ENCODE measurements at places on chromosomes 4 and X.

- no peak for DNase-seq
Observed at GRCh38 chrX:136457303-136457917, 30.3 kb upstream of the BRS3 start.

- DNase-seq: no peak
Observed at GRCh38 chrX:30593440-30594200, 16.1 kb upstream of the TASL start.

GRCh38 chr4:112321776-112322684, 24.9 kb downstream of the ALPK1 start:
- peak; percentile 71 for DNase-seq

DNA sequence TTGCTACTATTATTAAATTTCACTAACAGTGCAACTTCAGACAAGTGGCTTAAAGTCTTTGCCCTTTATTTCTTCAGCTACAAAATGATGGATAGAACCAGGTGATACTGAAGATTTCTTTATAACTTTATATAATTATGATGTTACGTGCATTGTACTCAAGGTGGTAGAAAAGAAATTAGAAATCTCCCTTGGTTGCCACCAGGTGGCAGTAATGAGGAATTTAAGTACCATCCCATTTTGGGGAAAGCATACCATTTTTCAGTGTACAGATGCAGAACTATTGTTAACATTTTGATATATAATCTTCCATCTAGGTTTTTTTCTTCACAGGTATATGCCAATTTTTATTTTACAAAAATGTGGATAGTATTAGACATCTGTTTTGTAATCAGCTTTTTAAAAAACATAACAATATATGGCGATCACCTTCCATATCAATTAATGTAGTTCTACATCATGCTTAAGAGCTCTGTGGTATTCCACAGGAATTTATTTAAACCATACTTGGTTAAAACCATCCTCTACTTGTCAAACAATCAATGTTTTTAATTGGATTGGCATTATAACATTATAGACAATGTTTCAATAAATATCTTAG, 37.7 kb upstream of the RAB33B start:
- DNase-seq: peak; percentile 15

GRCh38 chr4:38866973-38867477, 581 bp upstream of the FAM114A1 start:
- DNase-seq: no peak

DNA sequence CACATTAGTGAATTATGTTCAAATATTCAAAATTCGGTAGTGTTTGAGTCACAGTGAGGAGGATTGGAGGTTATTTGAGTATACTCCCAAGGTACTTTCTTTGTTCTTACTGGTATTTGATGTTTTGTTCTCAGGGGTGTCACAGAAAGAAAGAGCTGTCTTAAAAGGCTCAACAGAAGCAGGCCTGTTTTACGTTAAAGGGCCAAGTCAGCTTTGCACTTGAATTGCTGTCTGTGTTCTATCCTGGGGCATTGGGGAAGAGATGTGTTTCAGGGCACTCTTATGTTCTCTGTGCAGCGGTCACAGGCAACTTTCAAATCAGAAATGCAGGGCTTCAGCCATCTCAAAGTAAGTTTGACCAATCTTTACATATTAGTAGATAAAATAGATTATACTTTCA, 1113.1 kb upstream of the LCORL start:
- DNase-seq: no peak

- DNase-seq: no peak
Observed at GRCh38 chr4:87005690-87006425, 71.0 kb downstream of the AFF1 start.

- no peak for DNase-seq
Observed at GRCh38 chrX:11437642-11438379, 144.6 kb downstream of the AMELX start.

GRCh38 chrX:150664290-150664689, 28.9 kb upstream of the MTMR1 start:
- DNase-seq: no peak

DNA sequence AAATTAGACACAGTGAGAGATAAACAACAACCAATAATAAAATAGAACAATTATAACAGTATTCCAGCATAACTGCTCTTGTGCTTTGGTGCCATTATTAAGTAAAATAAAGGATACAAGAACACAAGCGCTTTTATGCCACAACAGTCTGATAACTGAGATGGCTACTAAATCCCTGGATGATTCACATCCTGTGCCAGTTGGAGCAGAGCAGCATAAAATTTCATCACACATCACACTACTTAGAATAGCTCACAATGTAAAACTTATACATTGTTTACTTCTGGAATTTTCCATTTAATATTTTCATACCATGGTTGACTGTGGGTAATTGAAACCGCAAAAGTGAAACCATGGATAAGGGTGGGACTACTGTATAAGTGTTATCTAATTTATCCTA, 399.9 kb upstream of the CNKSR2 start:
- no peak for DNase-seq

DNA sequence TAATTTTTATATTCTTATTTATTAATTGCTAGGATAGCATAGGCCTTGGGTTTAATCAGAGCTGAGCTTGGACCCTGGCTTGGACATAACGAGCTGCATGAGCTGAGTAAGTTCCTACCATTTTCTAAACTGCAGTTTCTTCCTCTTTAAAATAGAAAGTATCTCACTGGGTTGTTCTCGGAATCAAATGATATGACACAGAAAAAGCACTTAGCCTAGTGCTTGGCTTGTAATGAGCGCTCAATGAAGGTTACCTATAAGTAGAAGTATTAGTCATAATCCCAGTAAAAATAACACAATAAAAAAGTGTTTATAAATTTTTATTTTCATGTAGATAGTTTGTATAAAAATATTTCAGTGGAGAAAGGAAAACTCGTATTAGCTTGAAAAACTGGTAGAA, 113.3 kb upstream of the PDLIM3 start:
- no peak for DNase-seq

DNA sequence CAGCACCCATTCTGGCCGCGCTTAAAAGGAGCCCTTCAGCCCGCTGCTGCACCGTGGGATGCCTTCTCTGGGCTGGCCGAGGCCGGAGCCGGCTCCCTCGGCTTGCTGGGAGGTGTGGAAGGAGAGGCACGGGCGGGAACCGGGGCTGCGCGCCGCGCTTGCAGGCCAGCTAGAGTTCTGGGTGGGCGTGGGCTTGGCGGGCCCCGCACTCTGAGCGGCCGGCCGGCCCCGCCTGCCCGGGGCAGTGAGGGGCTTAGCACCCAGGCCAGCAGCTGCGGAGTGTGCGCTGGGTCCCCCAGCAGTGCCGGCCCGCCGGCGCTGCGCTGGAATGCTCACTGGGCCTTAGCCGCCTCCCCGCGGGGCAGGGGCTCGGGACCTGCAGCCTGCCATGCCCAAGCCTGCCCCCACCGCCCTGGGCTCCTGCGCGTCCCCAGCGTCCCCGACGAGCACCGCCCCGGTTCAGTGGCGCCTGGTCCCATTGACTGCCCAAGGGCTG, 111.3 kb downstream of the PCDH18 start:
- DNase-seq: no peak

- DNase-seq: no peak
Observed at GRCh38 chr4:185224597-185224996, 15.2 kb downstream of the SNX25 start.

DNA sequence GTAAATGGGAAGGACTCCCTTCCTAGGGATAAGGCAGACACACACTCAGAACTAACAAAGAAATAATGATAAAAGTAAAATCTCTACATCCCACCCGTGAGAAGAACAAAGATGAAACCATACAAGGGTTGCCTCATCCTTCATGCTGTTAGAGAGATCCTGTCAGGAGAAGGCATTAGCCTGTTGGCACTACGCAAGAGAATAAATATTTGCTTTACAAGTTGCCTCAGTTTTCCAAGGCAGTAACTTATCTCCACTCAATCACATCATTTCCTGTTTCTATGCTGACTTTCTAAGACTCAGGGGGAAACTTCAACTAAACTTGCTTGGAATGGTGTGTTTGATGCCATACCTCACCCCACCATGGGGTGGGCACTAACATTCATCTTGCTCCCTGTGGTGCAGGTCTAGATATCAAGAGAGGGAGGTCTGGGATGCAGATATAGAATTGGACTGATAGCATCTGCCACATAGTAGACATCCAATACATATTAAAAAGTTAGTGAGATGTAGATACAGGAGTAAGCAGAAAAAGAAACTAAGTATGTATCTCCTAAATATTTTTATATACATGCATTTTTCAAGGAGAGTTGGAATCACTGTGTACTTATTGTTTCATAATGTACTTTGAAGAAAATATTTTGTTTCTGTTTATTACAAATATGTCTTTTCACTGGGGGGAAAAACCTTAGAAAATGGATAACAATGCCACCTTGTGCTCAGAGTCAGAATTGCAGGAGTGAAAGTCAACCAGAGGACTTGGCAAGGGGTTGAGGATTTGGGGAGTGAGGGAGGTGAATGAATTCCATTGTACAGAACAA, 57.2 kb upstream of the BEX4 start:
- DNase-seq: peak; percentile 13

DNA sequence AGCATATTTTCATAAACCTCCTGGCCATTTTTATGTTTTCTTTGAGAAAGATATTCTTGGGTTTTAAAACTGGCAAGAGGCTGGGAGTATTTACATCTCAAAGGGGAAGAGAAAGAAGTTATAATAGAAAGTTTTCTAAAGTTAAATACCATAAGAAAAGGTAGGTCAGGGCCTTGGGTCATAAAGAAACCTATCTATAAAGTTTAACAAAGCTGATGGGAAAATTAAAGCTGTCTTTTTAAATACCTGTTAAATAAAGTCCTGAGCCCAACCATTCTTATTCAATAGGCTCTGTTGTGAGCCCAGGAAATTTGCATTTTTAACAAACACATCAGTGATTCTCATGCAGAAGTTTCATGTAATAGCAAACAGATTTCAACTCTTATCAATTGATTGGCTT, 451.8 kb upstream of the INTU start:
- DNase-seq: no peak

DNA sequence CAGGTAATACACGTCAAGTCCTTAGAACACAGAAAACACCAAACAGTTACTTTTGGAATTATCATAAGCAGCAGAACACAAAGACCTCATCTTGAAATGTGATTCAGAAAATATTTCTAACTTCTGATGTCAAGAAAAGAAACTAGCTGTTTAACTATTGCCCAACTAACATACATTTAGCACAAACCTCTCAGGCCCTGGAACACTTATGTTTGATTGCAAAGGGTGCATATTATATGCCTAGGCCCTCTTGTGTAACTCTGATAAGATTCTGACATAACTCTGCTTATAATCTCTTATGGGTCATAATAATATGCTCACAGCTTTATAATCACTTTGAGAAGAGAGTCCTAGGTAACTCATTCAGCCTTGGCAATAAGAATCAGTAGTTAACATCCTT, 62.6 kb downstream of the TBC1D9 start:
- DNase-seq: no peak

DNA sequence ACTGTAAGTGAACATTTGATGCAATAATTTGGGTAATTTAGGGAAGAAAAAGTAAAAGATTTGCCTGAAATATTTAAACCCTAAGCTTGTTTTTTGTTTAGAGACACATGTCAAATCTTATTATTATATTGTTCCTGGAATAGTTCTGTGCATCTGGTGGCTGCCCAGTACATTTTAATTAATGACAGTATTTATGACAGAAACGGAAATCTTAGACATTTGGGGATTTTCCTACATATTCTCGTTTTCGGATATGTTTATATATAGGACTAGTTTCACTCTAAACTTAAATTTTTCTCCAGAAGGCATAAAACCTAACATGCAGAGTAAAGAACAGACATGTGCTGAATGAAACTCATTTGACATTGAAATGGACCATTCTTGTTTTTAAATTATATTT, 125.6 kb upstream of the PAQR3 start:
- DNase-seq: no peak

DNA sequence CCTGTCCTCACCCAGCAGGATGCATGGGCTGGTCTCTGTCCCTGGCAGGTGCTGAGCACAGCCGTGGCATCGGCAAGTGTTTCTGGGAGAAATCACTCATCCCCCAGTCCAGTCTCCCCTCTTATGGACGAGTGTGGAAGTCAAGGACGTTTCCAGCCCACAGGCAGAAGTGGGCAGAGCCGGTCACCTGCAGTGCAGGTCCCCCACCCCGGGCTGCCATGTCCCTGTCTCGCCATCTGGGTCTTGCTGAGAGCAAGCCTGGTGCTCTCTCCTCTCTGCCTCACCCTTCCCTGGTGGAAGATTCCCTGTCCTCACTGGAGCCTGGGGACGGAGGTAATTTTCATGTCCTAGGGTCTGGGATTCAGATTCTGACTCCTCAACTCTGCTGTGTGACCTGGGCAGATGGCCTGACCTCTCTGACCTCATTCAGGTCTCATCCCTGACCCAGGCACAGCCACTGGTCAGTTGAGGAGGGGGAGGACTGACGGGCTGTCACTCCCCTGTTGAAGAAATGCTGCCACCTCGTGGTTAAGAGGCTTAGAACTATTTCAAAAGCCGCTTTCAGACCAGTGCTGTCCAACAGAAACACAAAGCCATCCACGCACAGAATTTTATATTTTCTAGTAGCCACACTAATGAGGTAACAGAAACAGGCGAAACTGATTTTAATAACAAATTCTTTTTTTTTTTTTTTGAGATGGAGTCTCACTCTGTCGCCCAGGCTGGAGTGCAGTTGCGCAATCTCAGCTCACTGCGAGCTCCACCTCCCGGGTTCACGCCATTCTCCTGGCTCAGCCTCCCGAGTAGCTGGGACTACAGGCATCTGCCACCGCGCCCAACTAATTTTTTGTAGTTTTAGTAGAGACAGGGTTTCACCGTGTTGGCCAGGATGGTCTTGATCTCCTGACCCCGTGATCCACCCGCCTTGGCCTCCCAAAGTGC, 1.8 kb downstream of the CPZ start:
- DNase-seq: peak; percentile 75
